B cell (primary cell): ENCODE measurements at places on chromosomes 2 and 18. TPM values are rescaled to one million over a fixed set of nuclear protein-coding genes. Genes with fewer than 3 reads are reported as not detected.

DNA sequence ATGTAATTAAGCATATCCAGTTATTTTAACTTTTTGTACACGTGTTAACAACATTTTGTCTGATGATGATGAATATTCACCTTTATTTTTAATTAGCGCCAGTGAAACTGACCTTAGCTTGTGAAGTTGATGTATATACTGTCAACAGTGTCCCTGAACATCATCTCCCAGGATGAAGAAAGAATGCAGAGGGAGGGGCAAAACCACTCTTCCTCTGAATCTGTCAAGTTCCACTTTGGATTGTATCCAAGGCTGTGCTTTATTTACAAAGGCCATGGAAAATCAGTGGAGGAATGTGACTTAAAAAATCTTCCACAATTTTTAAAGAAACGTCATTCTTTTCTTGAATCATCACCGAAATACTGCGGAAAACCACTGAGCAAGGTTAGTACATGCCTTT, 4.5 kb upstream of the RMDN2 start:
- DNase-seq: no peak

TCF23 gene
- total RNA-seq: 0.10 TPM in 1 of 2 replicates, not detected in the other

GRCh38 chr2:141187075-141187439, 943.8 kb downstream of the LRP1B start:
- no peak for DNase-seq

DNA sequence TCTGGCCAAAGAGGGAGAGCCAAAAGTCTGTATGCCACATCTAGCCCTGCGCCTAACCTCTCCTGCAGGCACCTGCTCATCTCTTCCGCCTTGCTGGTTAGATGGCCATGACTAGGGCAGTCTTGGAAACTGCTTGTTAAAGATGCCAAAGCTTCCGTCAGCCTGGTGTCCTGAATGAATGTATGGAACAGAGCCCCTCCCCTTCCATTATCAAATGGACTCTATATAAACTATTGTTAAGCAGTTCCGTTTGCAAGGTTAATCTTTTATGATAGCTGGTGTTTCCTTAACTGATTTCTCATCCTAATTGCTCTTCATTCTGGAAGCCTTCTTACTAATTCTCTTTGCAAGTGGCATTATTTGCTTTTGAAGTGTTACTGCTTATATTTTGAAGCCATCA, 87.1 kb downstream of the ATP9B start:
- DNase-seq: no peak

- no peak for DNase-seq
Measured at GRCh38 chr18:7155092-7155491, 37.5 kb upstream of the LAMA1 start.

GRCh38 chr18:48735080-48735676, 196.3 kb downstream of the CTIF start:
- no peak for DNase-seq

DSEL gene
- total RNA-seq: 0.32 and 0.37 TPM in 2 replicates

- no peak for DNase-seq
Measured at GRCh38 chr2:108370080-108370479, 7.7 kb upstream of the SULT1C4 start.

CNTNAP5 gene
- total RNA-seq: not detected in 2 replicates

GRCh38 chr2:215577356-215577755, 141.5 kb upstream of the FN1 start:
- DNase-seq: no peak

AKAIN1 gene
- total RNA-seq: not detected in 2 replicates
